ENCODE measurements at places on chromosomes 11 and 22. TPM values are rescaled to one million over a fixed set of nuclear protein-coding genes. Genes with fewer than 3 reads are reported as not detected.

The C11orf21 gene
- not detected for total RNA-seq

- no peak overlapping the region for H3K27ac ChIP-seq
- no peak for DNase-seq
- H3K4me1 ChIP-seq = peaks cover 9% of the 10 kb centered on the region
- no peaks in the 10 kb centered on the region for H3K36me3 ChIP-seq
- H3K4me3 ChIP-seq = no peak overlapping the region
- peaks cover 2% of the 10 kb centered on the region for H3K27me3 ChIP-seq
Observed at GRCh38 chr11:122676638-122677037, 21.1 kb downstream of the UBASH3B start.

GRCh38 chr11:128303383-128303782, 284.0 kb downstream of the ETS1 start:
- no peak overlapping the region for H3K4me3 ChIP-seq
- no peak for DNase-seq
- H3K27ac ChIP-seq = no peak overlapping the region
- no peaks in the 10 kb centered on the region for H3K27me3 ChIP-seq
- H3K4me1 ChIP-seq = peaks cover 11% of the 10 kb centered on the region

DNA sequence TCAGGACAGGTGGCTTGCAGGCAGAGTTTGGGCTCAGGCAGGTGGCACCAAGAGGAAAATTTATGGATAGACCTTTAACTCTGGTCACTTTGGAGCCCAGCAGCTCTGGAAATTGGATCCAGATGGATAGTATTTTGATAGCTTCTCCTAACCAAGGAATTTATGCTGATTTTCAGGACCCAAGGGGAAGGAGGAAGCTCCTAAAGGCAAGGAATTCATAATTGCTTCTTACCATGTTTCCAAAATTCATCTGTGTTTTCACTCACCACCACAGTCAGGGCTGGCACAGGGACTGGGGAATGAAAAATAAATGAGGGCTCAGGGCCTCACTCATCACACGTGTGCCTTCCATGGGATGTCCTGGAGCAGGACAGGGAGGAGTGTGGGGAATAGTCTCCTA, 317.8 kb downstream of the ST3GAL4 start:
- H3K27ac ChIP-seq = no peak overlapping the region
- no peaks in the 10 kb centered on the region for H3K36me3 ChIP-seq
- peaks cover 4% of the 10 kb centered on the region for H3K27me3 ChIP-seq
- no peak overlapping the region for H3K4me3 ChIP-seq

The PACSIN2 gene
- total RNA-seq = 47.3 TPM

GRCh38 chr11:126341760-126342161, 13.7 kb upstream of the ST3GAL4 start:
- peaks cover 4% of the 10 kb centered on the region for H3K36me3 ChIP-seq
- peaks cover 10% of the 10 kb centered on the region for H3K27me3 ChIP-seq
- H3K27ac ChIP-seq = no peak overlapping the region
- H3K4me1 ChIP-seq = peaks cover 22% of the 10 kb centered on the region

GRCh38 chr11:95379479-95379878, 148.5 kb upstream of the SESN3 start:
- H3K36me3 ChIP-seq = no peaks in the 10 kb centered on the region
- H3K27me3 ChIP-seq = no peaks in the 10 kb centered on the region
- no peak overlapping the region for H3K4me3 ChIP-seq
- peaks cover 2% of the 10 kb centered on the region for H3K4me1 ChIP-seq
- DNase-seq = no peak

- H3K27ac ChIP-seq = no peak overlapping the region
- H3K4me1 ChIP-seq = no peaks in the 10 kb centered on the region
- DNase-seq = no peak
- no peaks in the 10 kb centered on the region for H3K36me3 ChIP-seq
Observed at GRCh38 chr11:102610200-102610599, 14.9 kb downstream of the MMP20 start.

DNA sequence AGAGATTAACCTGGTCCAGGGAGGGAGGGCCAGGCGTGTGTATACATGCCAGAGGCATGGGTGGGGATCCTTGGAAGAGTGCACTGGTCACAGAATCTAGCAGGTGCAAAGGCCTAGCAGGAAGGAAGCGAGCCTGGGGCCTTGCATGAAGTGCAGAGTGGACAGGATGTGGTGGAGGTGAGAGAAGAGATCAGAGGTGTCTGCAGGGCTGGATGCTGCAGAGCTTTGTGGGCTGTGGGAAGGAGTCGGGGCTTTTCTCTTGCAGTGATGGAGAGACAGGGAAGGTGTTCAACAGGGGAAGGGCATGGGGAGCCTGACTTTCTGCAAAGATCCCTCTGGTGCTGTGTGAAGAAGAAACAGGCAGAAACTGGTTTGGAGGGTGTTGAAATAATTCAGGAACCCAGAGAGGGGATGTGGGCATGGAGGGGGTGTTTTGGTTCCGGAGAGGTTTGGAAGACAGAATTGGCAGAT, 2.5 kb upstream of the TPST2 start:
- peaks cover 6% of the 10 kb centered on the region for H3K27me3 ChIP-seq
- DNase-seq = no peak
- no peaks in the 10 kb centered on the region for H3K36me3 ChIP-seq
- no peak overlapping the region for H3K4me3 ChIP-seq
- H3K4me1 ChIP-seq = no peaks in the 10 kb centered on the region

- H3K4me1 ChIP-seq = peaks cover 2% of the 10 kb centered on the region
- H3K36me3 ChIP-seq = no peaks in the 10 kb centered on the region
- DNase-seq = no peak
- no peak overlapping the region for H3K27ac ChIP-seq
Observed at GRCh38 chr11:65150509-65151299, 16.4 kb upstream of the SYVN1 start.

GRCh38 chr22:21734540-21735199, 924 bp downstream of the YPEL1 start:
- peaks cover 8% of the 10 kb centered on the region for H3K4me1 ChIP-seq
- DNase-seq = no peak
- peak overlapping the region; percentile 85 for H3K27ac ChIP-seq
- no peaks in the 10 kb centered on the region for H3K36me3 ChIP-seq
- H3K4me3 ChIP-seq = peak overlapping the region; percentile 99
- H3K27me3 ChIP-seq = peaks cover 6% of the 10 kb centered on the region

GRCh38 chr11:95968585-95968984, 44.7 kb upstream of the MTMR2 start:
- no peak overlapping the region for H3K4me3 ChIP-seq
- no peaks in the 10 kb centered on the region for H3K4me1 ChIP-seq
- no peaks in the 10 kb centered on the region for H3K36me3 ChIP-seq

The SLC16A8 gene
- not detected for total RNA-seq

GRCh38 chr11:83249445-83249844, 36.7 kb downstream of the CCDC90B start:
- no peaks in the 10 kb centered on the region for H3K4me1 ChIP-seq
- no peak overlapping the region for H3K4me3 ChIP-seq
- no peak overlapping the region for H3K27ac ChIP-seq
- DNase-seq = no peak

DNA sequence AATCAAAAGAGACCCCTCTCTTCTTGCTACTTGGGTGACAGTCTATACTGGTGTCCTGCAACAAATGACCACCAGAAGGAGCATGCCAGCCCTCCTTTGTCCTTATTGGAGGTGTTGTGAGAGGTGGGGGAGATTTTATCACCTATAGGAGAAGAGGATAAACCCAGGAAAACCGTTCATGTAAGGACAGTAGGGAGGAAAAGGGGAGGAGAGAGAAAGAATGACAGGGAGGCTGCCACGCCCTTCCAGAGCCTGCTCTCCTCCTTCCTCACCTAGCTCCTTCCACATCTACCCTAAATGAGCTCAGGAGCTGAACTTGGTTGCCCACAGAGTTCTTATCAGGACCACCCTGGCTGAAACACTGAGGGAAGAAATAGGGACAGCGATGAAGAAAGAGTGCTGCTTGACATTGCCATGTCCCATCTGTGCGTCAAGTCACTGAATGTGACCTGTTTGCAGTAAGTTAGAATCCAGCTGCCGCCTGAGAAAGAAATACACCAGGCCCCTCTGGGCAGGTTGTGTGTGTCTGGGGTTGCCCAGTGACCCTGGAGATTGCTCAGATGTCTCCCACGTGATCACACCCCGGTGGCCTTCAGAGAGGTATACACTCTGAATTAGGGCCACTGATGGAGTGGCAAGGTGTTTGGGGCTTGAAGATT, 40.4 kb upstream of the ETS1 start:
- peaks cover 4% of the 10 kb centered on the region for H3K27me3 ChIP-seq
- no peak overlapping the region for H3K4me3 ChIP-seq
- H3K36me3 ChIP-seq = no peaks in the 10 kb centered on the region

DNA sequence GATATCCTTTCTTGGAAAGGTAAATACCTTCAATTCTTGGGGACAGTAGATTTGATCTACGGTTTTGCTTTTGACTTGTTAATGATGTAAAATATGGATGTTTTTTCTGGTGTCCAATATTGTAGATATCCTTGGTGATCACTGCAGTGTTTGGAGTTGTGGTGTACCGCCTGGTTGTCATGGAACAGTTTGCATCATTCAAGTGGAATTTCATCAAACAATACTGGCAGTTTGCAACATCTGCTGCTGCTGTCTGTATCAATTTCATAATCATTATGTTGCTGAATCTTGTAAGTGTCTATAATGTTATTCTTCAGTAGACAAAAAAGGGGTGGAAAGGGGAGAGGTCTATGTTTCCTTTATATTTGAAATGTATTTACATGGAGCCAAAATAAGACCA, 27.4 kb upstream of the MUC15 start:
- peaks cover 5% of the 10 kb centered on the region for H3K36me3 ChIP-seq
- no peak overlapping the region for H3K4me3 ChIP-seq
- DNase-seq = no peak
- H3K4me1 ChIP-seq = peaks cover 13% of the 10 kb centered on the region
- no peak overlapping the region for H3K27ac ChIP-seq

The TRIM22 gene
- 5.0 TPM for total RNA-seq

- no peak overlapping the region for H3K27ac ChIP-seq
- no peaks in the 10 kb centered on the region for H3K36me3 ChIP-seq
- no peak for DNase-seq
- peaks cover 2% of the 10 kb centered on the region for H3K27me3 ChIP-seq
- no peaks in the 10 kb centered on the region for H3K4me1 ChIP-seq
- H3K4me3 ChIP-seq = no peak overlapping the region
Observed at GRCh38 chr22:22843848-22844247, 43.8 kb upstream of the IGLL5 start.

DNA sequence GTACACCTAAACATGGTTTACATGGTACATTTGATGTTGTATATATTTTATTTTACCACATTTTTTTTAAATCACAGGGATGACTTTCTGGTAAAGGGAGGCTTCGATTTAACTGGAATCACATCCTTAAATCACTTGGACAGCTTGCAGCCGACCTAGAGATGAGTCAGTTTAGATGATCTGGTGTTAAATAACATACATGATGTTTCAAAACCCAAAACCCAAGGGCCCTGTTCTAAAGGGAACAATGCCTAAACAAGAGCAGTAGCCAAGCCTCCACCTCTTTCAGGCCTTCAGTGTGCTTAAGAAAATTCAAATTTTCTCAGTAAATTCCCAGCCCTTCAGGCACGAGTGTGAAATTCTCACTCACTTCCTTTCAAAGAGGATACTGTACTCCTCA, 108.8 kb downstream of the WT1 start:
- no peak overlapping the region for H3K4me3 ChIP-seq
- H3K27me3 ChIP-seq = no peaks in the 10 kb centered on the region
- no peak overlapping the region for H3K27ac ChIP-seq
- H3K36me3 ChIP-seq = no peaks in the 10 kb centered on the region

The APOBEC3B gene
- not detected for total RNA-seq

DNA sequence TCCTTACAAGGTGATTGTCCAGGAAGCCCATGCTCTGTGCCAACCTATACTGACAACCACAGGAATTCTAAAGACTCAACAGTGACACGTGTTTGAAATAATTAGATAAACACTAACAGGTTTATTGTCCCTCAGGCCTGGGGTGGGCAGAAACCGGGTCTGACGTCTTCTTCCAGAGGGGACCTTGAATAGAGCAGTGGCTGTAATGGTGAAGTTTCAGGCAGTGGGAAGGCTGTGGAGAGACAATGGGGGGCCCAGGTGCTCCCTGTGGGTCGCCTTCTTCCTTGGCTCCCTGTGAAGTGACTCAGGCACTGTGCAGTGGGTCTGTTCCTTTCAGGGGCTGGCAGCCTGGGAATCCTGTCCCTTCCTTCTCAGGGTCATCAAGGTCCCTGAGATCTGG, 54.6 kb downstream of the OTOG start:
- DNase-seq = no peak
- H3K4me1 ChIP-seq = peaks cover 2% of the 10 kb centered on the region
- no peak overlapping the region for H3K27ac ChIP-seq

Data from glutamatergic neuron (in vitro differentiated cells).